ENCODE measurements at places on chromosomes 7 and 10. TPM values are rescaled to one million over a fixed set of nuclear protein-coding genes. Genes with fewer than 3 reads are reported as not detected.

TMEM168 gene
- 26.9 TPM for total RNA-seq

GIMAP5 gene
- 30.0 TPM for total RNA-seq

PNLIPRP2 gene
- not detected for total RNA-seq

CALCR gene
- 5.3 TPM for total RNA-seq

AGR3 gene
- 20.3 TPM for total RNA-seq

ZNF438 gene
- 9.9 TPM for total RNA-seq

HYAL4 gene
- total RNA-seq = not detected

PALD1 gene
- total RNA-seq = 14.4 TPM

LIPM gene
- total RNA-seq = not detected
